NCI-H526 (cell line): ENCODE measurements at places on chromosomes 3 and 15.

- DNase-seq: no peak
Measured at GRCh38 chr3:194269610-194270145, 81.5 kb downstream of the CPN2 start.

DNA sequence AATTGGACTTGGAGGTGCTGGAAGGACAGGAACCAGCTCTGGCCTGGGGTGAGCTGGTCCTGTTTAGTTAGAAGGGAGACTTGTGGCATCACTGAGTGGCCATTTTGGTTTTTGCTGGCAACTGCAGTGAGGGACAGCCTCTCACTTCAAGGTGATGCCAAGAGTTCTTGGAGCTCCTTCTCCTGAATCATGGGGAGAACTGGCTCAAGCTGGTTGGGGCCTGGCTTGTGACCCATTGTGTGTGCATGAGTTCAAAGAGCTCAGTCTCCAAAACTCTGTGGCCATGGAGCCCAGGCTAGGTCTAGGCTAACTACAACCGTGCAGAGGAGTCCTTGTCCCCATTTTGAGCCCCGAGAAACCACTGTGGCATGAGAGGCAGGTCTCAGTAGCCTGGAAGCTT is 60.1 kb upstream of the ZNF148 start:
- DNase-seq: no peak

DNA sequence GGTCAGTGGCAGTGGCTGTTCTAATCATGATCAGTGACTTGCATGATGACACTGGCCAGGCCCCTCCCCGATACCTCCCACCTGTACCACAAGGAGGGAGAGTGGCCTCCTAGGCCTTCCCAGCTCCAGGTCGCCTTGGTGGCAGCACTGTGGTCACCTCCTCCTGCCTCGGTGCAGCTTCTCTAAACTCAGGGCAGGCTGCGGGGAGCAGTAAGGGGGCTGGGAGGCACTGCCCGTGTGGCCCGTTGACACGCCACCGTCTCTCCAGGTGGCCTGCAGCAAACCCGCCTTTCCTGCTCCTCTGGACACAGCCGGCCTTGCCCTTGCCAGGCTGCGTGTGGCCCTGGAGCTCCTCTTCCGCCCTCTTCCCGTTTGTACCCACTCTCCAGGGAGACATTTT is 184.1 kb downstream of the XXYLT1 start:
- DNase-seq: no peak

DNA sequence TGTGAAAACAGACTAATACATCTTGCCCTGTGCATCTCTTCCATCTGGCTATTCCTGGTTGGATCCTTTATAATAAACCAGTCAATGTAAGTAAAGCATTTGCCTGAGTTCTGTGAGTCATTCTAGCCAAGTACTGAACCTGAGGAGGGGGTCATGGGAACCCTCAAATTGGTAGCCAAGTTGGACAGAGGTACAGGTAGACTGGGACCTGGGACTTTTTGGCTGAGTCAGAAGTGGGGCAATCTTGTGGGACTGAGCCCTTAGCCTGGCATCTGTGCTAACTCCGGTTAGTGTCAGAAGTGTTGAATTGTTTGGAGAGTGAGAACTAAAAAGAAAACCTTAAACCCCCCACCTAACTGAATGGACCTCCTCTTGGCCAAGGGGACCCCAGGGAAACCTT is 21.0 kb upstream of the LIMD1 start:
- DNase-seq: no peak

- DNase-seq: no peak
Measured at GRCh38 chr3:66010739-66011655, 27.7 kb downstream of the MAGI1 start.
